Activated CD4-positive, alpha-beta T cell treated with anti-CD3 and anti-CD28 coated beads for 48 hours (primary cell): ENCODE measurements at places on chromosomes 11 and 22.

- no peak for DNase-seq
These were observed 85.2 kb downstream of the VPREB1 start for GRCh38 chr22:22329792-22330191.

- no peak for DNase-seq
These were observed 188.9 kb downstream of the ST3GAL4 start for GRCh38 chr11:126544108-126545056.

DNA sequence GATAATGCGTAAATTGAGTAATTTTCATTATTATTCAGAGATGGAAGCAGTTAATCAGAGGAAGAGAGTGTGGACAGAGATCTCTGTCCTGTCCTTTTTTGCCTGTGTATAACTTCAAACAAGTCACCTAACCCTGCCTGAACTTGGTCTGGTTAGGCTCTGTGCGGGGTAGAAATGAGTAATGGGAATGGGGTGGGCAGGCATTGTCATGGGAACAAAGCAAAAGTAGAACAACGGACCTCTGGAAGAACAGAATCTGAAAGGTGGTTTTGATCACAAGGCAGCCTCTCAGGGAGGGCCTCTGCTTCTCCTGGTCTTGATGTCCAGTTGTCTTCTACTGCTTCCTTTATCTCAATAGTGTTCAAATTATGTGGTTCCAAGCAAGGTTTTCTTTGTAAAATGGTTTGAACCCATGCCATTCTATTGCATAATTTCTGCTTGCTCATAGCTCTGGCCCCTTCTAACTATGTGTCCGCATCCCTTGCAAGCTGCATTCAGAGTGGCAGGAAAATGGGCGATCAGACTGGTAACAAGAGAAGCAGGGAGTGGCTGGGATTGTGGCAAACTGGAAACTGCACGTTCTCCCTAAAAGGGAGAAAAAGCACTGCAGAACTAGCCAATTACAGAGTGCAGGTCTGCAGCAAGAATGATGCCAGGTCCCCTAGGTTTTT is 76.1 kb downstream of the PRR5L start:
- DNase-seq: no peak

GRCh38 chr11:95175818-95176380 is 55.1 kb downstream of the SESN3 start:
- DNase-seq: no peak

DNA sequence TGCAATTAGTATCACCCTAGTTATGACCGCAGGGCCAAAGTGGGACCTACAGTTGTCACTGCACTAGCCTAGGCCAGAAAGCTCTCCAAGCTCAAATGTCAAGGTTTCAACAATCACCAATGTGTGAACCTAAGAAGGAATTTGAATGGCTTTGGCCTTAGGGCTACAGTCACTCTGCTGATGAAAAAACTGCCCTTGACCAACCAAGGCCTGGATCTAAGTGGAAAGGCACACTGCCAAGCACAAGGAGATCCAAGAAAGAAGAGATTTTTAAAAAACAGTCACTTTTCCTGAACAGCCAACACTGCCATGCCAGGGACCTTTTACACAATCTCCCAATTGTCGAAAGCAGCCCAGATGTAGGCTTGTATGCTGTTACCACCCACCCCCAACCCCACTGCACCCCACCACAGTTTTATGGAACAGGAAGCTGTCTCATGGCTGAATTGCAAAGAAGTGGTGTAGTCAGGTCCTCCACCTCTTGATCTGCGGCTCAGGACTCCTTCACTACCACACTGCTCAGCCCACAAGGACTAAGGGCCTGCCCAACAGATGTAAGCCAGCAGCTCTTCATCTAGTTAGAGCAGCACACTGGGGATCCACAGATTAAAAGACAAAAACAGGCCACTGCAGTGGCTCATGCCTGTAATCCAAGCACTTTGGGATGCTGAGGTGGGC is 32.9 kb downstream of the SMCO4 start:
- DNase-seq: no peak

- DNase-seq: no peak
These were observed 404.6 kb upstream of the DDI1 start for GRCh38 chr11:103631841-103632240.

DNA sequence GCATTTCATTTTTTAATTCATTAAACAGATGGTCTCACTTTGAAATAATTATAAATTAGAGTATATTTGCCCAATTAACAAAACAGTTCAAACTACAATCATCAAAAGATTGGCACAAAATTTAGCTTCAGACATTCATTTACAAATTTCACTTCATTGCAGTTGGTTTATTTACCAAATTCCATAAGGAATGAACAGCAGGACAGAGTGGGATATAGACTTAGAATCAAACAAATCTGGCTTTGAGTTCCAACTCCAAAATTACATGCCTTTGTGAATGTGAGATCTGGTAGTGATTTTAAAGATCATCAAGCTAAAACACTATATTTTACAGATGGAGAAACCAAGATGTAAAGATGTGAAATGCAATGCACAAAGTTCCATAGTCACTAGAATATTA is 310.7 kb upstream of the CNTN5 start:
- DNase-seq: no peak

DNA sequence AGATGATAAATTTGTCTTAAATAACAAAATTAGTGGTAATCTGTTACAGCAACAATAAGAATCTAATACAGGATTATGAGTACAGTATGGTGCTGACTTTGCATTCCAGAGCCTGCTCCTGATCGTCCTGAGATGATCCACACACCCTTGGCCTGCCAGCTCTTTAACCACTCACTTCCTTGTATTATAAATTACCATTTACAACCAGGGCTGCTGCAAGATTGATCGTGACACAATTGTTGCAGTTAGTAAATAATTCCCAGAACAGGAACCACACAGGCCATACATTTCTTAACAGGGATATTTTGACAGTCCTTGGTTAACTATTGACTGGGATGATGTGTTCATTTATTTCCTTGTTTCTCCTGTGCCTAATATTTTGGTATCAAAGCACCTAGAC is 3.8 kb upstream of the CBLIF start:
- no peak for DNase-seq

DNA sequence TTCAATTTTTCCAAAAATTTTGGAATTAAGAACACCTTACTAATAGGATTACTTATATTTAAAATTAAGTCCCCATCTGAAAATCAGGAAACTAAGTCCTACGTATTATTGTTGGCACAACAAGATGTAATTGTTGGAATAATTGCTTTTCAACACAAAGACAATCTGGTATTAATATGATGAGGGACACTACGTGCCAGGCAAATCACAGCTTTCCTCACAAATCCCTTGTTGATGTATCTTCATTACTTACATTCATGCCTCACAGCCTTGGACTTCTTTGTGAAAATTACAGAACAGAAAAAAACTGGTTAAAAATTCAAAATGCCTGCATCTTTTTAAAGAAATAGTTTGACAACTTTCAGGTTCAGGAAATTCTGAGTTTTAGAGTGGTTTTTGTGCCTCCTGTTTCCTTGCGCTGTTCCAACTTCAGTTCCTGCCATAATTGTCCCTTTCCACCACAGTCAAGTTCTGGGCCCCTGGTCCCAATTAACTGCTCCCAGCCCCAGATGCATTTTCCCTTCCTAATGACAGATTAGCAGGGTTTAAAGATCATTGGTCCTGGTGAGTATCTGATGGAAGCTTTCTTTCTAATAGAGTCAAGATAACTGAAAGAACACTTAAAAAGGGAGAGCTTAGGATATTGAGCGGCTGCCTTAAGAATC is 23.3 kb upstream of the CCDC34 start:
- DNase-seq: no peak

GRCh38 chr11:79678780-79679452 is 238.1 kb upstream of the TENM4 start:
- DNase-seq: no peak

DNA sequence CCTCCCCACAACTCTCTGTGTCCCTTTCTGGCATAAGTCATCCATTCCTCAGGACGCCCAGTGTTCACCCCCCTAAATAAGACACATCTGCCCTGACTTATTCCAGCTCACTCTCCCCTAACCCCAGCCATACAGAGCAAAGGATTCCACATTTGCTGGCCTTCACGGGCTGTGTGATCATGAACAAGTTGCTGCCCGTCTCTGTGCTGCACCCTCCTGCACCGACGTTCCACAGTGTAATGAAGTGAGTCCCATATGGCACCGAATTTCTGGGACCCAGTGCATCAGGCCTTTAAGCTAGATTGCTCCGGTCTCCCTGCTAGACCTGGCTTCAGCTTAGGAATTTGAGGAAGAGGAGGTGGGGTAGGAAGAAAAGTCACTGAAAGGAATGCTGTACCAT is 22.4 kb upstream of the LRRC32 start:
- no peak for DNase-seq

DNA sequence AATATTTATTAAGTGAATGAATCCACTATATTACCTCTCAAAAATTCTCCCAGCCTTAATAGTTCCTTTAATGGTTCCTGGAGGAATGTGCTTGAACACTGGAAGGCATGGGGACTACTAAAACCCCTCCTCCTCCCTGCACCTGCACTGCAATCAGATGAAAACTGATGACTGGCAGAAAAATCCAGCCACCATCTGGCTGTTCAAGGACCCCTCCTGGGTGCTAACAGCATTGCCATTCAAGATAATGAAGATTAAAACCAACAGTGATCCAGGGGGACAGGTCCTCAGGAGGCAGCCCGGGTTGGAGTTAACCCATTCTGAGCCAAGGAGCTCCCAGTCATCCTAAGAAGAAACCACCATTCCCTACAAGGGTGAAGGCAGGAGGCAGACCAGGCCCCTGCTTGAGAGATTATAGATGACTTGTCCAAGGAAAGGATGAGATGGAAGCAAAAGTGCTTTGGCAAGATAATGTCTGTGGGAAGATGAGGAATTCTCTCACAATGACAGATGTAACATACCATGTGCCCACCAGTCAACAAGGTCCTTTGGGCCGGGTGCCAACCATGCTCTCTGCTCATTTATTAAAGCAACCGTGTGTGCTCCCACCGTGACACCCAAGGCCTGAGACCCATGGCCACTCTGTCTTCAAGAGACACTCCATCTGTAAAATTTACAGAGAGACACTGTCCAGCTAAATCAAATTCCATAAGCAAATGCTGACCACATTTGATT is 90.6 kb downstream of the LARGE1 start:
- no peak for DNase-seq

- peak; percentile 49 for DNase-seq
These were observed 3.8 kb downstream of the DGCR2 start for GRCh38 chr22:19118329-19118880.

DNA sequence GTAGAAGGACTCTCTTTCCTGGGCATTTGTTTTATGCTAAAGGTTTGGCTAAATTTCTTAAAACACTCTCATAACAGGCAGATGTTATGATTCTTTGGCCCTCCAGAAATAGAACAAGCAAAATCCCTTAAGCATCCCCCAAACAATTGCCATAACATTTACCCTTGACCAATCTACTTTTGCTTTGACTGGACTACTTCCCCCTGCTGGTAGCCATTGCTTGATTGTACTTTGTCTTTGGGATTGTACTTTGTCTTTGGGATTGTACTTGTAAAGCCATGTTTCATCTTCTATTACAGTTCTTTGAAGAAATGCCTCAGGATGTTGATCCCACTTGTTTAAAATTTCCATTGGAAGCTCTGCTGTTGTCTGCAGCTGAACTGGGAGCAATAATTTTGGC is 53.3 kb upstream of the GLYAT start:
- DNase-seq: no peak

DNA sequence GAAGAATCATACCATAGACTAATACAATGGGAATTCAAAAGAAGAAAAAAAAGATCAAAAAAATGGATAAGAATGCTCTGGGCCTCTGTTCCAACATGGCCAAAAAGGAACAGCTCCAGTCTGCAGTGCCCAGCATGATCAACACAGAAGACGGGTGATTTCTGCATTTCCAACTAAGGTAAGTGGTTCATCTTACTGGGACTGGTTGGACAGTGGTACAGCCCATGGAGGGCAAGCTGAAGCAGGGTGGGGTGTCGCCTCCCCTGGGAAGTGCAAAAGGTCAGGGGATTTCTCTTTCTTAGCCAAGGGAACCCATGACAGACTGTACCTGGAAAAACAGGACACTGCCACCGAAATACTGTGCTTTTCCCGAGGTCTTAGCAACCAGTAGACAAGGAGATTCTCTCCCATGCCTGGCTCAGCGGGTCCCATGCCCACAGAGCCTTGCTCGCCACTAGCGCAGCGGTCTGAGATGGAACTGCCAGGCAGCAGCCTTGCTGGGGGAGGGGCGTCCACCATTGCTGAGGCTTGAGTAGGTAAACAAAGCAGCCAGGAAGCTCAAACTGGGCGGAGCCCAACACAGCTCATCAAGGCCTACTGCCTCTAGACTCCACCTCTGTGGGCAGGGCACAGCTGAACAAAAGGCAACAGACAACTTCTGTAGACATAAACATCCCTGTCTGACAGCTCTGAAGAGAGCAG is 428.4 kb downstream of the MN1 start:
- DNase-seq: no peak

DNA sequence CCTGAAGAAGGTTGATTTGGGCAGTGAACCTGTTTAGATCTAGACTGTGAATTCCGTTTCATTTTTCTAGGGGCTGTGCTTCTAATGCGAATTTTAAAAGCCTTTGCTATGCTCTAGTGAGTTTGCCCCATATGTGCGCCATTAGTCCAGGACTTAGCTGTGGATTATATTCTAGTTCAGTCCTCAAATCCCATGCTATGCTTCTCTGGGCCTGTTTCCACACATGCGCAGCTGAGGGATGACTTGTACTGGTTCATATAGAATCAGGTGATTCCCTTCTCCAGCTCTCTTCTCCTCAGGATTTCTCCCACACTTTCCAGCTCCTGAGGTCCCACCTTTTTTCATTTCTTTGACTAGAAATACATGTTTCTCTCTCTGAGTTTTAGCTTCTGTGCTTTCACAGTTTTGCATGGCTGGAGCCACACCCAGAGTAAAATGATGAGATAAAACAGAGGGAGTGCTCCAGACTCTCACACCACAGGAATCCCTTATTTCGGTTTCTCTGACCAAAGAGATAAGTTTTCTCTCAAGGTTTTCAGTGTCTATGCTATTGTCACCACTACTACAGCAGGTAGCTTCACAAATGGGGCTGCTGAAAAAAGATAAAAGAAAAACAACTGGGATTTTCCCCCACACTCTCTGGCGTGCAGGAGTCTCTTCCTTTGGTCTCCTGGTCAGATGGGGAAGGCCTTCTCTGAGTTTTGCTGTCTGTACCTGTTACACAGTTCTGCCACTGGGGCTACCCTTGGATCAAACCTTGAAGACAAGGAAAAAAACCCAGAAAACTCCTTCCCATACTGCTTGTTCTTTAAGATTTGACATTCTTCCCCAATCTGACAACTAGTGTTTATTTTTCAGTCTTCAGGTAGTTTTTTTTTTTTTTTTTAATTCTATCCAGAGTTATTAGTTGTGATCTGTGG is 96.2 kb upstream of the TEAD1 start:
- no peak for DNase-seq

GRCh38 chr11:113507341-113507740 is 32.1 kb upstream of the DRD2 start:
- no peak for DNase-seq

GRCh38 chr22:24736526-24737053 is 37.9 kb downstream of the PIWIL3 start:
- DNase-seq: no peak

- DNase-seq: no peak
These were observed 696.7 kb upstream of the CCDC90B start for GRCh38 chr11:83982825-83983224.

DNA sequence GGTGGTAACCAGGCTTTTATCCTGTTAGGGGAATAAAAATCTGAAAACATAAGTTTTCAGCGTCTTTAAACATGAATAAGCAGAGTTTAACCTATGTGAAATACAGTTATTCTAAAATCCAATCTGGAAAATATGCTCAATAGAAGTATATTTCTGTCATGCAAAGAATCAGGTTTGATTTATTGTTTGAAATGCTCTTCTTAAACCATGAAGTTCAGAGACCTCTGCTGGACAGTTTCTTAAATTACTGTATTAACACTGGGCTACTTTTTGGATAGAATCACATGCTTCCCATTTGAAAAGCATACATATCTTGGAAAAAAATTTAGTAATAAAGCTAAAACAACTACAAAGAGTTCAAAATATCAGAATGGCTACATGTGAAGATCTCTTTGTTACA is 25.4 kb downstream of the APIP start:
- DNase-seq: no peak
